ENCODE measurements at places on chromosomes 3 and 15. TPM values are rescaled to one million over a fixed set of nuclear protein-coding genes. Genes with fewer than 3 reads are reported as not detected.

DNA sequence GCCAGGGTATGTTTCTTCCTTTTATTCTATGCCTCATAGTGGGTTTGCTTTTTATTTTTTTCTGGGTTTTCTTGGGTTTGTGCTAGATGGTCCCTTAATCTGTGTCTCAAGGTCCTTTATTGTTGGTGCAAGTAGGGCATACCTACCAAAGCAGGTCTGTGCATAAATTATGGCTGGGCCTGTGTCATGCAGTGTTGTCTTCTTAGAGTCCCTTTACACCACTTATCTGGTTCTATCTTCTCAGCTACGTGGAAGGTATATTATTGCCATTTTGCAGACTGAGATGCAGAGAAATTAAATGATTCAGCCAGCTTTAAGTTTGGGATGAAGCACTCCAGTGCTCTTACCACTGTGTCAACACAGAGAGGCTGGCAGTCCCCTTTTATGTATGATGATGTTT is 293.5 kb upstream of the SOX2 start:
- DNase-seq, result no peak

DNA sequence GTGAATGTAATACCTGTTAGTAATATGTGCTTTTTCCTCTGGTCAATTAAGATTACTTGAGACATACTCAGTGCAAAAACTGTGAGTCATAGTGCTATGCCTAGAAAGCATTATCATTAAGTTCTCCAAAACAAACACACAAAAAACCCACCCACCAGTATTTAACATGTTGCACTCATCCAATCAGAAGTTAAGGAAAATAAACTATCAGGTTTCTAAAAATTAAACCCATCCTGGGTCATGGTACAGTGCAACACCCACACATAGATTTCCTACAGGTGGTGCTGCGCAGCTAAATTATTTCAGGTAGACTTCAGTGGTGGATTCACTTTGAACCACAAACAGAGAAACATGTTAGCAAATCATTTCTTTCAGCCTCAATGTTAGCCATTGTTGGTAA is 264.4 kb upstream of the VEPH1 start:
- DNase-seq, result no peak

GRCh38 chr15:44536302-44536961 is 515 bp upstream of the EIF3J start:
- DNase-seq, result no peak

DNA sequence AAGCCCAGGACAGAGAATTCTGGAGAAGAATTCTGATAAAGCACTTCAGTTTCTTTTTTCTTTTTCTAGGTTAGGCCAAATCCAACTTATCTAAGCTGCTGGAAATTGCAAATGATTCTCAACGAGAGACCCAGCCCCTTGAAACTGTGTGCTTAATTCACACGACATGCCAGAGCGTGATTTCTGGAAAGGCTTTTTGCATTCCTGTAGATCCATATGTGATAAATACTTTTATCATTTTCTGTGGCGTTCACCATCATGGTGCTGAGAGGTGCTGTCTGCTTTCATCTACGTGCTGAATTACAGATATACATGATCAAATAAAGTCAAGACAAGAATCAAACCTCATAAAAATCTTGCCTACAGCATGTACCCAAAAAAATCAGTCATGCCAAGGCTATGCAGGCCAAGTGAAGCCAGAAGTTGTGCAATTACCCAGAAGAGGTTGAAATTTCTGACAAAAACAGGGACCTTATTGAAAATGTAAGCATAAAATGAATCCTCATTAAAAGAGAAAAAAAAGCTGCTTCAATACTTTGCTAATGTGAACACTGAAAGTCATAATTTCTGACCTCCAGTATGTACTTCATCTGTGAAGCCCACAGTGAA is 10.8 kb upstream of the MEF2A start:
- DNase-seq, result no peak

DNA sequence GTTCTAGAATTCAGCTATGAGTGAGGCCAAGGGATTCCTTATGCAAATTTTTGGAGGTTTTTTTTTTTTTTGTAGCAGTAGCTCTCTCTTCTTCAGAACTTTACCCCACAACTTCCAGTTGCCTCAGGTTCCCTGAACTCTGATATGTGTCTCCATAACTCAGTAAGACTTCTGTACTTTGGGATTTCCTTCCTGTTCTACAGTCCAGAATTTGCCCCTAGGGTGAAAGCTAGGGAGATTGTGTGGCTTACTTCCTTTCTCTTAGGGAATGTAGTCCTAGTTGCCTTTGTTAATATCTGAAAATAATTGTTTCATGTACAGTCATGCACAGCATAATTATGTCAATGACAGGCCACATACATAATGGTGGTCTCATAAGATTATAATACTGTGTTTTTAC is 30.8 kb downstream of the LRRC28 start:
- no peak for DNase-seq

DNA sequence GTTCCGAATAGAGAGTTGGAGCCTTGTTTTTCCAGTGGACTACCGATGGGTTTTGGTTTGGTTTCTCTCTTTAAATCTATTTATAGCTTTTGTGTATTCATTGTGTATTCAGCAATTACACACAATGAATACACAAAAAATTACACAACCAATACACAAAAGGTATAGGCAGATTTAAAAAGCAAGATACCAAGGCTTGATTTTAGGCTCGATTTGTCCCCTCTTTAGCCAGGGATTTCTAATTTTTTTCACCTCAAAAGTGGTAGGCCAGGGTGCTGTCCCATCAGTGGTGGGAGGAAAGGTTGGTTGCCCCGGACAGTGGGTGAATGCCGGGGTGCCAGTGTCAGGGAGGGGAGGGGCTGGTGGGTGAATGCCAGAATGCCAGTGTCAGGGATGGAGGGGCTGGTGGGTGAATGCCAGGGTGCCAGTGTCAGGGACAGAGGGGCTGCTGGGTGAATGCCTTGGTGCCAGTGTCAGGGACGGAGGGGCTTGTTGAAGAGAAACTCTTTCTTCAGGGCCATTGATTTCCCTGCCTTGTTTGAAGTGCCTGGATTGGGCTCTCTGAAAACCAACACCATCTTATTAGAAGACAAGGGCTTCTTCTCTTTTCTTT is 186.2 kb downstream of the GOLGA6L6 start:
- no peak for DNase-seq

- no peak for DNase-seq
Measured at GRCh38 chr15:40290918-40291574, 8.2 kb upstream of the ANKRD63 start.

DNA sequence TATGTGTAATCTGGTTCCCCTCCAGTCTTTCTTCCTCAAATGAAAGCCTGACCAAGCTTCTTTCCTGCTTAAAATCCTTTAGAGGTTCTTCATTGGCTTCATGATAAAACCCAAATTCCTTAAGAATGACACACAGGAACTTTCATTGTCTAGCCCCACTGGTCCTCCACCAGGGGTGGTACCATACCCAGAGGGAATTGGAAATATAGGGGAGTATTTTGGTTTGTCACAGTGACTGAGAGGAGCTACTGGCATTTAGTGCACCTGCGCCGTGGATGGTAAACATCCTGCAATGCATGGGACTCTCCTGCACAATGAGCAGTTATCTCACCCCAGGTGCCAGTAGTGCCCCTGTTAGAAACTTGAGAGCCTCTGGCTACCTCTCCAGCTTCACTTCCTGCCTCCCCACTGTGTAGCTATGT is 10.8 kb downstream of the ZWILCH start:
- no peak for DNase-seq

- no peak for DNase-seq
Measured at GRCh38 chr3:14177580-14178246, 688 bp downstream of the XPC start.

DNA sequence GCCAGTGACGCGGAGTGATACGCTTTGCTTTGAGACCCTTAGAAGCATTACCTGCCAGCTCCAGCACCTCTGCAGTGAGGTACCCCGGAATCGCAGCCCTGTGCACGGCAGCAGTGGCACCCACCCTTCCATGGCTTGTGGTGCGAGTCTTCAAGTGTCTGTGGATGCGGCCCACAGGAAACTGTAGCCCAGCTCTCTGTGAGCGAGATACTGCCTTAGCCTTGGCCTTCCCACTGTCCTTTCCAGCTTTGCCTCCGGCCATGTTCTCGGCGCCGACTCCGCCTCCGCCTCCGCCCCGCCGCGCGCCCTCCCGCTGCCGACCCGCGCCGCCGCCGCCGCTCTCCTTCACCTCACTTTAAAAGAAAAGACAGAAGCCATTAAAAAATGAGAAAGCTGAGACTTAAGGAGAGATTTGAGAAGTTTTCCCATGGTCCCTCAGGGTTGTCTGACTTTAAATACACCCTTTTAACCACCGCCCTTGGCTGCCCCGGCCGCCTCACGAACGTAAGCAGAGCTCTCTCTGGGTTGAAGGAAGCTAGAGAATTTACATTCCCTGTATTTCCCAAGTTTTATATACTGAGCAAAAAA is 78.5 kb upstream of the FAM174B start:
- DNase-seq, result no peak

GRCh38 chr3:123246866-123247265 is 45.1 kb downstream of the SEC22A start:
- DNase-seq, result peak; percentile 17

DNA sequence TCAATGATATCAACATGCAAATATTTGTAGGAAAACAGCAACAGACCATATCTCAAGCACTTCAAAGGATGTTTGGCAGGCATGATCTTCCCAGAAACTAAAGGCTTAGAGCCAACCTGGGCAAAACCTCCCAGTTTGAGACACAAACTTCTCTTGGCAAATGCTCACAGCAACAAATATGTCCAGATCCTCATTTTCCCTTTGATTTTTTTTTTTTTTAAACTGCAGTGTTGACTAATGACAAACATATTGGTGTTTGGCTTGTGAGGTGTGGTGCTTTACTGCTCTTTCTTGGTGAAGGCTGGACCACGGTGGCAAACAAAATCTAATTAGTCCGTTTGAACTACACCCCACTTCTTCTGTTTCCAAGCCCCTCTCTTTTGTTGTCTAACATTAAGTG is 87.2 kb downstream of the EBLN2 start:
- no peak for DNase-seq

DNA sequence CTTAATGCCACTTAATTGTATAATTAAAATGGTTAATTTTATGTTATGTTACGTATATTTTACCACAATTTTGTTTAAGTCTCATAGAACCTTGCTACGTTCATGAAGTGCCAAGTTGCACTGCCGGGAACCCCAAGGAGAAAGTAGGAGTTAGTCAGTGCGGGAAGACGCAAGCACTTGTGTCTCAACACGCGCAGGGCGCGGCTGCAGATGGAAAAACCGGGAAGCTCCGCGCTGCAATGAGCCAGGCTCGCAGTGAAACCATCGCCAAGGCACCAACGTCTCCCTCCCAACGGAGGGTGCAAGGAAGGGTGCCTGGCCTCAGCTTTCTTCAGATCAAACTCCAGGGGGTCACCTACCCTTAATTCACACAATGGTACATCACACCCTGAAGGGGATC is 21.6 kb downstream of the MAGI1 start:
- DNase-seq, result no peak

GRCh38 chr3:52848617-52849016 is 13.8 kb upstream of the MUSTN1 start:
- DNase-seq, result no peak

GRCh38 chr3:59731943-59732342 is 682.1 kb upstream of the CFAP20DC start:
- DNase-seq, result no peak

GRCh38 chr15:60740231-60740630 is 261.3 kb upstream of the ICE2 start:
- DNase-seq, result no peak

- DNase-seq, result no peak
Measured at GRCh38 chr3:57091521-57092273, 31.2 kb downstream of the SPATA12 start.

DNA sequence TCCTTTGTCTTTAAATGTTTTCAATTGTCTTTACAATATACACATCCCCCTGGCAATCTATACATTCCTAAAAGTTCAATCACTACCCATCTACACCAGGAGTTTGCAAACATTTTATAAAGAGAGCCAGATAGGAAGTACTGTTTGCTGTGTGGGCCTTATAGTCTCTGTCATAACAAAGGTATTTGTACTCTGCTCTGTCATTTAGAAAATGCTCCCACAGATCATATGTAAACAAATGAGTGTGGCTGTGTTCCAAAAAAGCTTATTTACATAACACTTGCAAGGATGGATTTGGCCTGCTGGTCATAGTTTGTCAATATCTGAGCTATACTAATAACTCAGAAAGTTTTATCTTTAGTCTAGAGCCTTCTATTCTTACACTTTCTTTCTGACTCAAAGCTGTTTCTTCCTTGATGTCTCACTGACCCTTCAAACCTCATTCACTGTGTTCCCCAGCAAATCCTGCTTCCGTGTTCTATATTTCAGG is 511.9 kb downstream of the GBE1 start:
- DNase-seq, result no peak

GRCh38 chr3:161336661-161337060 is 34.7 kb downstream of the SPTSSB start:
- DNase-seq, result no peak

DNA sequence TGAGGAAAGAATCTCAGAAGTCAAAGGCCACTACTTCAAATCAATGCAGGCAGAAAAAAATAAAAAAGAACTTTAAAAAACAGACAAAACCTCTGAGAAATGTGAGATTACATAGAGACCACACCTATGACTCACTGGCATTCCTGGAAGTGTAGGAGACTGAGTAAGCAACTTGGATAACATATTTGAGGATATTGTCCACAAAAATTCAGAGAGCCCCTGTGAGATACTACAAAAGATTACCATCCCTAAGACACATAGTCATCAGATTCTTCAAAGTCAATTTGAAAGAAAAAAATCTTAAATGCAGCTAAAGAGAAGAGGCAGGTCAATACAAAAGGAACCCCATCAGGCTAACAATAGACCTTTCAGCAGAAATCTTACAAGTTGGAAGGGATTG is 887.3 kb downstream of the NTRK3 start:
- no peak for DNase-seq

DNA sequence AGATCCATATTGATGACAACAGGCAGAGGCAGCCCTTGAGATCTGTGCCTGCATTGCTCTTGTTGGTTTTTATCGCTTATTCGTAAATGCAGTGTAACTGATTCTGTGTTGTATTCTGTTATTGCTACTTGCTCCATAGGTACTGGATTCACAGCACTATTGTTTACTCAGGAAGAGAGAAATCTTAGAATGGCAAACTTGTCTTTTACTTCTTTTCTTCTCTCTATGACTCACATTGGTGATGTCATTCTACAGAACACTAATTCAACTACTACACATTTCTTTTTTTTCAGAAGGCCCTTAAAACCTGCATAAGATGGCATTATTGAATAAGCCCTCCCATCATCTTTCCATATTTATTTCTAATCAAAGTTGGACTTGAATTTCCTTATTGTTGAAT is 201.0 kb upstream of the GBE1 start:
- DNase-seq, result no peak

GRCh38 chr3:4011166-4011565 is 211.9 kb downstream of the LRRN1 start:
- DNase-seq, result no peak

SPTBN5 gene
- 1.9 TPM for polyA plus RNA-seq

IL17RC gene
- 28.4 TPM for polyA plus RNA-seq

UACA gene
- polyA plus RNA-seq, result 137 TPM

GOLGA8J gene
- polyA plus RNA-seq, result 0.59 TPM

SLC51A gene
- 9.9 TPM for polyA plus RNA-seq

TM2D3 gene
- 32.8 TPM for polyA plus RNA-seq

CHRNA7 gene
- 2.5 TPM for polyA plus RNA-seq

GPR62 gene
- polyA plus RNA-seq, result 0.89 TPM

WNT7A gene
- polyA plus RNA-seq, result not detected

ATXN7 gene
- polyA plus RNA-seq, result 11.3 TPM

ZBTB47 gene
- polyA plus RNA-seq, result 36.9 TPM

NOX5 gene
- 0.24 TPM for polyA plus RNA-seq

SAXO2 gene
- polyA plus RNA-seq, result 2.2 TPM

P3H2 gene
- 39.4 TPM for polyA plus RNA-seq

DZIP1L gene
- 6.9 TPM for polyA plus RNA-seq
